NCI-H774 (cell line): ENCODE measurements at places on chromosomes 6 and 20.
A peak's percentile ranks its signal among the peaks of the same experiment; 100 is the strongest.

GRCh38 chr6:73657201-73657600 is 3.4 kb upstream of the SLC17A5 start:
- no peak for DNase-seq

DNA sequence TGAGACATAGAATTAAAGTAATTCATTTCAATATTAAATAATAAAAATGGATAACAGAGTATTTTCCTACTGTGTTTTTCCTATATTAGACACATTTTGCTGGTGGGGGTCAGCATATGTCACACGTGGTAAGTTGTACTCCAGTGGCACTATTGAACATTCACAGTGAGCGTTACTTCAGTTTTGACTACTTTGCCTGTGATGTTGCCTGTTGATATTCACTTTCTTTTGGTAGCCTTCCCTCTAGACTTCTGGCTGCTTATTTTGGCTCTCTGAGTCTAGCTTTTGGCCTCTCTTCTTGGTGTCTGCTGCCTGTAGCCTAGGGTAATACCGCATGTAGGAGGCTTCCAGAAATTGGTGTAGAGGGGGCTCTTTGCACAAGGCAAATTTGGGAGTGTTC is 64.4 kb upstream of the TFB1M start:
- DNase-seq: no peak

DNA sequence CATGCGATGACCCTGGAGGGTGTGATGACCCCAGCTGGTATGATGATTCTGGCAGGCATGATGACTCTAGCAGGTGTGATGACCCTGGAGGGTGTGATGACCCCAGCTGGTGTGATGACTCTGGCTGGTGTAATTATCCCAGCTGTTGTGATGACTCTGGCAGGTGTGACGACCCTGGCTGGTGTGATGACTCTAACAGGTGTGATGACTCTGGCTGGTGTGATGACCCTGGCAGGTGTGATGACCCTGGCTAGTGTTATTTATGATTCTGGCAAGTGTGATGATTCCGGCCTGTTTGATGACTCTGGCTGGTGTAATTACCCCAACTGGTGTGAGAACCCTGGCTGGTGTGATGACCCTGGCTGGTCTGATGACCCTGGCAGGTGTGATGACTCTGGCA is 427.2 kb downstream of the QKI start:
- DNase-seq: no peak

GRCh38 chr6:87344731-87345130 is at the start of gene C6orf163:
C6orf163 (plus strand) TSS chr6:87344813; CDS start chr6:87345100, 287 bp downstream.
- DNase-seq: no peak

- DNase-seq: no peak
These were observed 140.5 kb downstream of the BTBD3 start for GRCh38 chr20:12058216-12058615.

GRCh38 chr6:45786355-45786781 is 229.3 kb downstream of the CLIC5 start:
- peak; percentile 76 for DNase-seq

DNA sequence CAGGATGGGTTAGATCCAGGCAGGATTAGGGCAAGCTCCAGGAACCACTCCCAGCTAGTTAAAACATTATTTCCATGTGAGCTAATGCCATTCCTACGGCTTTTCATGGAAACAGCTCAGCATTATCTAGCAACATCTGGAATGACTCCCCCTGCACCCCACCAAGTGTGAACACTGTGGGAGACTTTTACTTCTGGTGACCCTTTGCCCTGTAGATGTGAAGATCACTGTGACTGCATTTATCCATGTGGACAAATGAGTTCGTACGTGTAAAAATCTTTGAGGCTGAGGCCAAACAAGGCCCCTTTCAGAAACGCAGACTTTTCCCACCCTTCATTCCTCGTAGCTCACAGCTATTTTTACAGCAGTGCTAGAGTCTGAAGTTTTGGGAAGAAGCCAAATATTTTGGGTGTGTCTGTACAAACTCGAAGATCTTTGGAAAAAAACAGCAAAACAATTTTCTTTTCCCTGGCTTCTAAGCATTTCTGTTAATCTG is 221.8 kb upstream of the SOX4 start:
- no peak for DNase-seq

DNA sequence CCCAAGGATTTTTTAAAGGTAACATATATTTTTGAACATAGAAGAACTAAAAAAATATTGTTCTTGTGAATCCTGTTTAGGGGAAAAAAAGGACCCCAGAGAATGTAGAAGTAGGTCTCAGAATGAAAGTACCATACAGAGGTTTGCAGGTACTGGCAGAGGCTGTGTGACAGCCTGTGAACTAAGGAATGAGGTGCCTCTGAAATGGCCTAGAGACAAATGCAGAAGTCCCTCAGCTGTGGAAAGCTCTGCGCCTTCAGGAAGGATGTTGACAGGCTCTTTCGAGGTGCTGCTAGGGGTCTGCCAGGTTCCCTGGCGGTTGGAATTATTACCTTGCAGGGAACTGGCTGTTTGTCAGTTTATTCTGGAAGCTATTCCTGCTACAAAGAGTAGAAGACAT is 8.6 kb upstream of the TUBB2B start:
- no peak for DNase-seq

GRCh38 chr6:109513571-109514071 is 30.6 kb upstream of the ZBTB24 start:
- no peak for DNase-seq

- no peak for DNase-seq
These were observed 256.2 kb upstream of the MANEA start for GRCh38 chr6:95321126-95321525.

- no peak for DNase-seq
These were observed 7.8 kb downstream of the OLIG3 start for GRCh38 chr6:137486416-137486815.

DNA sequence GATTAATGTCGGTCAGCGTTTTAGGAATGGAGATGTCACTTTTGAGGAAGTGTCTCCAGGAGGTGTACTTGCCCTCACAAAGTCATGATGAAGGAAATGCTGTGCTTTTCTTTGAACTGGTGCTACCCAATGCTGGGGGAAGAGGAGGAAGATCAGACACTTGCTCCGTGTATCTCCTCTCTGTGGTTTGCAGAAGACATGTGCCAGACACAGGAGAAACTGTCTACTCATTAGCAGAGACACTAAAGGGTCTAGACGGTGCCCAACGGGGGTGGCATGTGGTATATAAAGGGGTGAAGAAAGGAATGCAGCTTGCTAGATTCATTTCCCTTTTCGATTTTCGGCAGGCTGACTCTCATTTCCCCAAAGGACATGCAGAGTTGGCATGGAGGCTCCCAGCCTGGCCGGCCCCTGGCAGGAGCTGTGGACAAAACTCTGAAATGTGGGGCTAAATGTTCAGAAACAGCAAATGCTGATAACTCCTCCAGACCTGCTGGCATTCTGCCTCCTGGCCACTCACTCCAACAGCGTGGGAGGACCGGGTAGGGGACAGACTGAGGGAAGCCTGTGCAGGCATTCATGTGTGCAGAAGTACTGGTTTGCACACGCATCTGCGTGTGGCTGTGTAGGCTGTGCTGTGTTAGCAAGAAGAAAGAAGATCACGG is 59.6 kb upstream of the QKI start:
- DNase-seq: no peak

DNA sequence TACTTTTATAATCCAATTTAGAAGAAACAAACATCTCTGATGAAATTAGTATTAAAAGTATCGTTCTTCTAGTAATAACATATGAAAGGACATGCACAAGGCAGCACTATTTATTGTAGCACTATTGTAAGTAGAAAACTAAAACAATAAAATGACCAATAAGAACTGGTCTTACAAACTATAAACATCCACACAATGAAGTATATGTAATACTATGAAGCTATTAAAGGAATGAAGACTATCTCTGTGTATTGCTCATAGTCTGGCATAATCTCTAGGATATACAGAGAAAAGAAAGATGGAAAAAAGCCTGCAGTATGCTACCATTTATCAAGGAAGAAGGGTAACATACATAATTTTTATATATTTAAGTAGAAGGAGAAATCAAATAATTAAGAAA is 16.7 kb downstream of the LCA5 start:
- no peak for DNase-seq

DNA sequence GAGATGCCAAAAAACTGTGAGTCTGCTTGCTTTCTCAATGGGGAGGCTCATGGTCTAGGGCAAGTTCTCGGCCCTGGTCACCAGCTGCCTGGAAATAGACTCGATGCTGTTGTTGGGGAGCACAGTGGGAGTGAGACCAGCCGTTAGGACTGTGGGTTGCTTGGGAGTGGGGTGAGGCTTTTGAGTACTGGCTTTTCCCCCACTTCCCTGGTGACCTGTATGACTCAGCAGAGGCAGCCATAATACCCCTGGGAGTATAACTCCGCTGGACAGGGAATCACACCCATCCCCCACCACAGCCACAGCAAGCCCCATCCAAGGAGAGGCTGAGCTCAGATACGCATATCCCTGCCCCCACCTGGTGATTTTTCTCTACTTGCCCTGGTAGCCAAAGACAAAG is 48.9 kb upstream of the OGFRL1 start:
- no peak for DNase-seq

DNA sequence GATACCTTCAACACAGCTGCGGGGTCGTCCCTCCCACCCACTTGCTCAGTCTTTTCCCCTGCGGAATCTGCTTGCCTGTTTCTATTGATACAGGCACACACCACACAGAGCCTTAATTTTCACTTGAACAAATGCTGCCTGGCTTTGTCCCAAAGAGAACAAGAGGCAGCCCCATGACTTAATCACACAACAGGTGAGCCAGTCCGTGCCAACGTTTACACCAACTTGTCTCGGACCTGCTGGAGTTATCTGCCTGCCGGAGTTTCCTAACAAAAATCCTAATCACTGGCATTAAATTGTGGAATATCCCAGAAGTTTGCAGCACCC is 186.8 kb upstream of the RREB1 start:
- DNase-seq: peak; percentile 54

DNA sequence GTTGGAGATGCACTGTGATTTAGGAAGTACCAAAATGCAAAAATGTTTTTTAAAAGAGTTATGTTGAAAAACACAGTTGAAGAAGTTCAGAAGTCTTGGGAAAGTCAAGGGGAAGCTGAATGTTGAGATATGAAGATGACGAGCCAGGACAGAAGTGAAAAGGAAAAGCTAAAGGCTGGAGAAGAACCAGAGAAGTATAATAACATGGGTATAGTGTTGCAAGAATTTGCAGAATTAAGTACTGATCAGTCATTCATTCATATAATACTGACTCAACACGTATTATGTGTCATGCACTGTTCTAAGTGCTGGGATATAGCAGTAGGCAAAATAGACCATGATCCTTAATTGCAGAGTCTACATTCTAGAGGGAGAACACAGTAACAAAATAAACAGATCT is 432.8 kb downstream of the CDC5L start:
- no peak for DNase-seq

DNA sequence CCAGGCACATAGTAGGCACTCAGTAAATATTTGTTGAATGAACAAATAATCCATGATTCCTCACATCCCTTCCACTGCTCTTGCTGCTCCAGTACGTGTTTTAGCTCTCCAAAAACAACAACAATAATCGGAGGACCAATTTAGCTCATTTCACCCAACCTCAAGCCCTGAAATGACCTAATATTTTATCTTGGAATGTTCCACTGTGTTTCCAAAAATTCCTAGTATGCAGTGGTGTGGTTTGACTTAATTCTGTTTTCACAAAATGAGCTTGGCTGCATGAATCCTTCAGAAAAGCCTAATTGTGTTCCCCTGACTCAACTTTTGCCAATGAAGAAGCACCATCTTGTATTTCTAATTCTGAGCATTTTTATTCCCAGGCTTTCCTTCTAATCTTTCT is 168.0 kb upstream of the PHACTR1 start:
- no peak for DNase-seq

DNA sequence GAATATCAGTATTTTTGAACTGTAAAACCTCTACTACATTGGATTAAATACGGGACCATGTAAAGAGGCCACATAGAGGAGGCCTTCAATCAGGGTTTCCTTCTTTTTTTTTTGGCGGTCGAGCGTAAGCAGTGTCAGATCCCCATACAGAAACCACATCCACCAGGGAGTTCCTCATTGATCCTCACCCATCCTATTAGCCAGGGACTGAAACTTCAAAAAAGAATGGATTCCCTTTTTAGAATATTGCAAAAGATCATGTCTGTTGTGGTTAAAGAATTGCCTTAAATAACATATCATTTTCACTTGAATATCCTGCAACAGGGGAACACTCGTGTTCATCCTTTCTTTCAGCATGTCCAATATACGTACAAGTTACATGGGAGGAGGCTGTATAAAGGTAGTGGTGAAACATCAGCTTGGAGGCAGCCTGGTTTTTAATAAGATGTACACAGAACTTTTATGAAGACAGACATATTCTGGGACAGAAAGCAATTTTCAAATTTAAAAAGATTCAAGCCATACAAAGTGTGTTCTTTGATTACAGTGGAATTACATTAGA is 96.1 kb downstream of the PPP1R14C start:
- no peak for DNase-seq

DNA sequence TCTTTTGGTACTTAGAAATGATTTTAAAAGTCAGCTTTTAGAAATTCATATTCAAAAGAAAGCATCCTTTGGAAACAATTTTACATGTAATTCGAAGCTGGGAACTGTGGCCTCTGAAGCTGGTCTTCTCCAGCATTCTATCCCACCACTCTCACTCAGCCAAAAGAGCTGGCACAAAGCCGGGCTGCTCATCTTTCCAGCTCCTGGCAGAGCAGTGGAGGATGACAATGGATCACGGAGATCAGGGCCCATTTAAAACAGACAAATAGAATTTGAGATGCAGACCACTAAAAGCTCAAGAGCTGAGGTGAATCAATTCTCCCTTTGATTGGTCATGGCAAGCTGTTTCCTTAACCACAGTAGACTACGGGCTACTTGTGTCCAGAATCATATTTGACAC is 60.6 kb downstream of the OTOR start:
- DNase-seq: no peak

GRCh38 chr6:13431861-13432465 is 55.4 kb downstream of the GFOD1 start:
- DNase-seq: no peak

DNA sequence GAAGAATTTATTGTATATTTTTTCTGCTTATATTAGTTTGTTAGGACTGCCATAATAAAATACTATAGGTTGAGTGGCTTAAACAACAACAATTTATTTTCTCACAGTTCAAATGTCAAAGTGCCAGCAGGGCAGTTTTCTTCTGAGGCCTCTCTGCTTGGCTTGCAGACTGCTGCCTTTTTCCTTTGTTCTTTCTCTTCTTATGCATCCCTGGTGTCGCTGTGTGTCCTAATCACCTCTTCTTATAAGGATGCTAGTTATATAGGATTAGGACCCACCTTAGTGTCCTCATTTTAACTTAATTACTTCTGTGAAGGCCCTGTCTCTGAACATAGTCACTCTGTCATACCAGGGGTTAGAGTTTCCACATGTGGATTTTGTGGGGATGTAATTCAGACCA is 354.4 kb downstream of the NKAIN2 start:
- no peak for DNase-seq

DNA sequence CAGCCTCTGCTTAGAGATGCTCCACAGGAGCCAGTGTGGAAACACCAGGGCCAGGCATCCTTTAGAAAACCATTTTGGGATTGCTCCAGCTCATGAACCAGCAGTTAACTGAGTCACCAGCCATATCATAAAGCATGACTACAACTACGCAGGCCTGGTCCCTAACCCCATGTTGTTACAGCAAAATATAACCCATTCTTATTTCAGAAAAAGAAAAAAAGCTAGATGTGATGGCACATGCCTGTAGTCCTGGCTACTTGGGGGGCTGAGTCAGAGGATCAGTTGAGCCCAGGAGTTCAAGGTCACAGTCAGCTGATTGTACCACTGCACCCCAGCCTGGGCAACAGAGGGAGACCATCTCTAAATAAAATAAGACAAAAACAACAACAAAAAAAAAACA is 36.8 kb downstream of the C6orf15 start:
- DNase-seq: no peak
